ENCODE measurements at places on chromosomes 3 and 15.

DNA sequence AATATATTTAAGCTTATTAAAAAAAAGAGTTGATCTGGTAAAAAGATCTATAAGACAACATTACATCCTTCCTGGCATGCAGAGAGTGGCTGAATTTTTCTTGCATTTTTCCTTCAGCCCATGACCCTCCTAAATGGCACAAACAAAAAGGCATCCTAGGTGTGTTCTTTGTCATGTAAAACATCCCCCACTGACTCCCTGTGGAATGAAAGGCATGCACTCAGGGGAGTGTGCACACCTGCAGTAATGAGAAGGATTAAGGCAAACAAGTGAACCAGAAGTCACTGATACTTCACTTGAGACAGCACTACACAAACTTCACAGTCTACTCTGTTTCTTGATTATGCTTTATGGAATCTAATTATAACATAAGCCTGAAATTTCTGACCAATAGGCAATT, 195.0 kb downstream of the RBMS3 start:
- DNase-seq = no peak

GRCh38 chr3:145145461-145145860, 1015.5 kb downstream of the PLOD2 start:
- DNase-seq = no peak

DNA sequence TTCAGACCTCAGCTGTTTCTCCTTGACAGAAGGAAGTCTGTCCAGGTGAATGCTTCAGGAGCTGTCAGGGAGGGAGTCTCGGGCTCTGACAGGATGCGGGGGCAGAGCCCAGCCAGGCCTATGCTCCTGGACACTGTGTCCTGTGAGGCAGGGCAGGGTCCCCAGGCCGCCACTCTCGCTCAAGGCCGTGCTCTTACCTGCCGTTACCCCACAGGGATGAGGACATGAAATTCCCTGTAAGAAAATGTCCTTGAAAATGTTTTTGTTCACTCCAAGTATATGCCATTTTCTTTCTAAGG, 63.9 kb downstream of the BOC start:
- peak; percentile 62 for DNase-seq

DNA sequence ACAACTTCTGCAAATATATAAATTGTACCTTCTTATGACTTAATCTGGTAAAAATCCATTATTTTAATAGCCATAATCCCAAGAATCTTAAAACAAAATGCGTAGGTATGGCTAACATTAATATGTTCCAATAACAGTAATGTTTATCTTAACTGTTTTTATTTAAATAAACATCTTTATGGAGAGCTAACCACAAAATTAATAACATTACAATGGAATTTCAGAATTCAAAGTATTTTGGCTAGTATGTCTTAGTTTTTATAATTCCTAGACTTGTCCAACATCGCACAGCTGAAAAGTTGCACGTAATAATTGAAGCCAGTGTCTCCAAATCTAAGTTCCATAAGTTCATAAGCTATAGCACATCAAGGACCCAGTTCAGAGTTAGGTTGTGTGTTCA, 47.6 kb downstream of the ANKRD28 start:
- no peak for DNase-seq

GRCh38 chr3:129462361-129462968, 22.4 kb downstream of the IFT122 start:
- DNase-seq = no peak

DNA sequence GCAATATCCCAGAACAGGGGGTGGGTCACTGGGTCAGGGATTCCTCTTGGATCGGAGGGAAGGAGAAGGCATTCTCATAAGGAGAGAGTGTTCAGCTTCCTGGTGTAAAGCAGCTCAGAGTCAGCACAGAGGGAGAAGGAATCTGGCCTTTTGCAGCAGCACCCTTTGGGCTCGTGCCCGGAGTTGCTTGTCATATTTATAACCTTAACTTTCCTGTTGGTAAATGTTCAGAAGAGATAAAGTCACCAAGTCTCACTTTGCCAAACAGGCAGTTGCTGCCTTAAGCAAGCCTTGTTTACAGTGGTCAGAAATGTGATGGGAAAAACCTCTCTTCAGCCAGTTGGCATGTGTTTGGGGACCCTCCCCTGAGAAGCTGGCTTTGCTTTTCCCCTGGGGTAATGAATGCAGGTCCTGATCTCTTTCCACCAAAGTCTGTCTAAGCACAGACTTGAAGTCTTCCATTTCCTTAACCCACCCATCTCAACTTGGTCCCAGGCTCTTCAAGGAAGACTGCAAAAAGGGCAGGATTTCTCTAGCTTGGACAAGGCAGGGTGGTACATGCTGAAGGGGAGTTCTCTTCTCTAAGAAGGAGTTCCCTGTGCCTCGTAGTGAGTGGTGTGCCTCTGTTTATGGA, 206.9 kb upstream of the BHLHE40 start:
- DNase-seq = peak; percentile 92

GRCh38 chr15:79397269-79397910, 34.7 kb upstream of the MINAR1 start:
- DNase-seq = no peak

GRCh38 chr3:42672515-42672914, 12.8 kb upstream of the KLHL40 start:
- no peak for DNase-seq
